ENCODE measurements at places on chromosomes 6 and 20.

DNA sequence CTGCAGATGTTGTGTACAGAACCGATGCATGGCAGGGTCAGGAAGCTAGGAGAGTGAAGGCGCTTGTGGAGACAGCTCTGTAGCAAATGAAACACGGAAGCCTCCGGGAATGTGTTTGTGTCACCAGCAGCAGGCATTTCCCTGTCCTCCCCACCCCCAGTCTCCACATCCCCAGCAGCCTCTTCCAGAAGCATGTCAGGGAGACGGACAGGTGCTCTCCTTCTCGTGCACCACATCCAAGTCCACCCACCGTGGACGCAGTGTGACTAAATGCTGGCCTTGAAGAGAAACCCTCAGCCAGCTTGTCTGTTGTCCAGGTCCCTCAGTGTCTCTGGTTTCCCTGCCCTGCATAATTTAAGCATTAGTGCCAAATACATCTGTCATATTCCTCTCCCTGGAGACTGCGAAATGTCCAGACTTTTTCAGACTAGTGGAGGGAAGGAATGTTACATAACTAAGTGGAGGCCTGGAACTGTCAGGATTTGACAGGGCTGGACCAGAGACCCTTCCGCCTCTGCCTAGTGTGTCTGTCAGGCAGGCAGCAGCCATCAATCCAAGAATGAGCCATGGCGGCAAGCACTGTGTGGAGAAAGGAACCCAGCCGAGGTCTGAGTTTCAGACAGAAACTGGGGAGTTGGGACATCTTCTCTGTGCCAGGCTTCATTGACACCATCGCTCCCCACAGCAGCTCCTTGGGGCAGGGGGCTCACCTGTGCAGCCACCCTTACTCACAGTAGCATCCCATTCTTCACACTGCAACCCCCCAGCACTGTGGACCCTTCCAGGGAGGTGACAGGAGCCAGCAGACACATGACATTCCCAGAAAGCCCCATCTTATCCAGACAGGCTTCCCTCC is 26.6 kb upstream of the PI16 start:
- no peak for DNase-seq

DNA sequence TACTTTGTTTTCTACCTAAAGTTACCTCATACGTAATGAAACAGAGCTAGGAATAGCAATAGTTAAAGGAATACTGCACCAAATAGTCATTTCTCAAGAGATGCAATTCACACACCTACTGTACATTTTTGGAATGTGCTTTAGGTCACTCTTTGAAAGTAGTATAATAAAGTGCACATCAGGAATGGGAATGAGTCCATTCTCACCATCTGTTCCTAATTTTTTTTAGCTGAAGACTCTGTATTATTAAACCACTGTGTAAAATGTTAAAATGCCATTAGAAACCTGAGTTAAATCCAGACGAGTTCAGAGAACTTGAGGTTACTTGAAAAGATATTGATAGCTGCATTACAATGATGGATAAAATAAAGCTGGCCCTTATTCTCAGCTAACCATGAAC is 51.9 kb upstream of the EPHA7 start:
- DNase-seq: no peak

DNA sequence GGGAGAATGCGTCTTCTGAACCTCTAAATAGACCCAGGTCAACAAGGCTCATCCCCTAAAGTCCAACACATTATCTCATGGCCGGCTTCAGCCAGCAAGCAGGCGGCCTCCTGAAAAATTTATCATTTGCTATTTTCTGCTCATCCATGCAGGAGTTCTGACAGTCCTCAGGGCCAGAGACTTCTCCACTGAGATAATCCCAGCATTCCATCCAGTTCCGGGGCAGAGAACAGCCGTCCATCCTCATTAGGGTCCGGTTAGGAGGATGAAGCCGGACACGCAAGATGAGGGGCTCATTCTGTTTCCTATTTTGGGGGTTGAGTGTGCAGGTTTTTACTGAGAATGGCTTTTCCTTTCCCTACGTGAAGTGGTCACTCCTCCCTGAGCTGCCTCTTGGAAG is 258.1 kb downstream of the PREX1 start:
- DNase-seq: no peak

GRCh38 chr6:150266309-150266708 is 102.5 kb upstream of the IYD start:
- no peak for DNase-seq

GRCh38 chr6:121965739-121966138 is 433.7 kb upstream of the HSF2 start:
- DNase-seq: no peak

GRCh38 chr20:24762371-24762770 is 186.7 kb upstream of the CST7 start:
- no peak for DNase-seq

GRCh38 chr6:113015249-113015648 is 668.1 kb downstream of the RFPL4B start:
- no peak for DNase-seq

DNA sequence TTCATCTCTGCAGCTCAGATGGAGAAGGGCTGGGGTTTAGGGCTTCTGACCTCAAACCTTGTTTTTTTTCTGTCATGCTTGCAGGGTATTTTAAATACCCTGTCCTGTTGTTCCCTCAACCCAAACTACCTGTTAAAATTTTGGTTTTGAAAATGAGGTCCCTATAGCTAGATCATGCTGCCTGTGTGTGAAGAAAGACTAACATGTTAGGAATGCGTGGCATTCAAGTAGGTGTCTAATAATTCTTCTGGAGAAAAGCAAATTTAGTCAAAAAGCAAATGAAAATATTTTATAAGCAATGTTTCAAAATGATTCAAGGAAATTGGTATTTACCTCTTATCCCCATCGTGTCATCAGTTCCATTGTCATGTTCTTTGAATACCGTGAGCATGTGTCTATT is 77.2 kb upstream of the C20orf144 start:
- DNase-seq: no peak

- no peak for DNase-seq
Measured at GRCh38 chr20:20712004-20712473, 405 bp downstream of the RALGAPA2 start.

DNA sequence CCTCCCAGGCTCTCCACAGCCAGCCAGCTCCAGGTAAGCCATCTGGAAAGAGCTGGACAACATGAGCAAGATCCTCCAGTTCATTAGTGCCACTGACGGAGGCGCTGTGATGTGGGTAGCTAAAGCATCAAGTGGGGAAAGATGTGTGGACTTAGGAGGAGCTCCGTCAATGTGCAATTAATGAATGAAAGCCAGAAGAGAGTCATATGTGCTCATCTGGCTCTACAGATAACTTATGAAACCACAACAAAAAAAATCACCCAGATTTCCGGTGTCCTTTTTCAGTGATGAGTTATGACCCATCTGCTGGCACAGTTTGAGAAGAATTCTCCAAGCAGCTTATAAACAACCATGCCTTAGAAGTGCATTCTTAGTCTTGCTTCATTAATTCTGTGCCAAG is 311.7 kb upstream of the PLCB4 start:
- no peak for DNase-seq

DNA sequence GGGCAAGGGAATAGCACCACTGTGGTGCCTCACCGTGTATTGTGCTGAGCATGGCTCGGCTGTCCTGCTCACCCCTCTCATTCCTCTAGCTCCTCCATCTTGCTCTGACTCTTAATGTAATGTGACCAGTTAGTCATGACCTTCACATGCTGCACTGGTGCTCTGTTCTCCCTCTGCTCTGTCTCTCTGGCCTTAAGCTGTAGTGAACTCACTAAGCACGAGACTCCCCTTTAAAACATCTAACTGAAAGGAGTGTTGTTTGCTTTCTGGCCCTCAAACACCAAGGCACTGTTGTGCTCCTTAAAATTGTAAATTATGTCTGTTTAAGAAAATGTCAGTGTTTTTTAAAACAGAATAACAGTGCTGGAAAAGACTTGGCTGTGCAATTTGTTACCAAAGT is 140.4 kb downstream of the HDGFL1 start:
- no peak for DNase-seq

DNA sequence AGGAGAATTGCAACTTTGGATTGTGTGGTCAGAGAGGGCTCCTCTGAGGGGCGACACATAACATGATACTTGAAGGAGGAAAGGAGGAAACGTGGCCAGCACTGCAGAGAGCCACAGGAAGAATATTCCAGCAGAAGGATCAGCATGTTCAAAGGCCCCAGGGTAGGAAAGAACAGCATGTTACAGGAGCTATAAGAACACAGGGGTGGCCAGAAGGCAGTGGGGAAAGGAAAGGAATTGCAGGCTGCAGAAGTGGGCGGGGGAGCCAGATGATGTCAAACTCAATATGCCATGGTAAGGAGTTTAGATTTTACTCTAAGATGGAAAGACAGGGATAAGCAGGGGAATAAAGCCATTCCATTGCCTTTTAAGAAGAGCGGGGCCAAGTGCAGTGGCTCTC is 30.7 kb downstream of the MGME1 start:
- no peak for DNase-seq

GRCh38 chr6:90144928-90145555 is 151.6 kb downstream of the BACH2 start:
- DNase-seq: no peak

DNA sequence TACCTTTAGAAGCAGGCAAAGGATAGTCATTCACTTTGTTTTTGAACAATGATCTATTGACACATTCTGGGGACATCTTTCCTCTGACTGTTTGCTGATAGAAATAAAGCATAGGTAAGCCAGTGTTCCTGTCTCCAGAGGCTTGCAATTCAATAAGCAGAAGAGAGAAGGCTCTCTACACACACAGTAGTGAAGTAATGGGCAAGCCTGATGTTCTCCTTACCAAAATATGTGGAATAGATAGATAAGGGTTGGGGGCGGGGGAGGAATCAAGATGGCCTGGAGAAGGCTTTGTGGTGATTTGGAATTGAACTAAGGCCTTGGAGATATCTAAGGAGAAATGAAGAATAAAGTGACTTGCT is 27.3 kb downstream of the PAQR8 start:
- DNase-seq: no peak

- DNase-seq: no peak
Measured at GRCh38 chr6:15412767-15413166, 166.9 kb downstream of the JARID2 start.

GRCh38 chr6:159830501-159831372 is 30.7 kb downstream of the PNLDC1 start:
- no peak for DNase-seq

DNA sequence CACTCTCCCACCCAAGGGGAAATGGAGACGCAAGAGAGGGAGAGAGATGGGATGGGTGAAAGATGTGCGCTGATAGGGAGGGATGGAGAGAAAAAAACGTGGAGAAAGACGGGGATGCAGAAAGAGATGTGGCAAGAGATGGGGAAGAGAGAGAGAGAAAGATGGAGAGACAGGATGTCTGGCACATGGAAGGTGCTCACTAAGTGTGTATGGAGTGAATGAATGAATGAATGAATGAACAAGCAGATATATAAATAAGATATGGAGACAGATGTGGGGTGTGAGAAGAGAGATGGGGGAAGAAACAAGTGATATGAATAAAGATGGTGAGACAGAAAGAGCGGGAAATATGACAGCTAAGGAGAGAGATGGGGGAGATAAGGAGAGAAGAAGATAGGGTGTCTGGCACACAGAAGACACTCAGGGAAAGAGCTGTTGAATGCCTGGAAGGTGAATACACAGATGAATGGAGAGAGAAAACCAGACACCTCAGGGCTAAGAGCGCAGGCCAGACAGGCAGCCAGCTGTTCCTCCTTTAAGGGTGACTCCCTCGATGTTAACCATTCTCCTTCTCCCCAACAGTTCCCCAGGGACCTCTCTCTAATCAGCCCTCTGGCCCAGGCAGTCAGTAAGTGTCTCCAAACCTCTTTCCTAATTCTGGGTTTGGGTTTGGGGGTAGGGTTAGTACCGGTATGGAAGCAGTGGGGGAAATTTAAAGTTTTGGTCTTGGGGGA is 754 bp downstream of the TNF start:
- DNase-seq: no peak

- no peak for DNase-seq
Measured at GRCh38 chr6:139109558-139109957, 25.3 kb upstream of the HECA start.

GRCh38 chr6:112879920-112880413 is 532.8 kb downstream of the RFPL4B start:
- DNase-seq: no peak

DNA sequence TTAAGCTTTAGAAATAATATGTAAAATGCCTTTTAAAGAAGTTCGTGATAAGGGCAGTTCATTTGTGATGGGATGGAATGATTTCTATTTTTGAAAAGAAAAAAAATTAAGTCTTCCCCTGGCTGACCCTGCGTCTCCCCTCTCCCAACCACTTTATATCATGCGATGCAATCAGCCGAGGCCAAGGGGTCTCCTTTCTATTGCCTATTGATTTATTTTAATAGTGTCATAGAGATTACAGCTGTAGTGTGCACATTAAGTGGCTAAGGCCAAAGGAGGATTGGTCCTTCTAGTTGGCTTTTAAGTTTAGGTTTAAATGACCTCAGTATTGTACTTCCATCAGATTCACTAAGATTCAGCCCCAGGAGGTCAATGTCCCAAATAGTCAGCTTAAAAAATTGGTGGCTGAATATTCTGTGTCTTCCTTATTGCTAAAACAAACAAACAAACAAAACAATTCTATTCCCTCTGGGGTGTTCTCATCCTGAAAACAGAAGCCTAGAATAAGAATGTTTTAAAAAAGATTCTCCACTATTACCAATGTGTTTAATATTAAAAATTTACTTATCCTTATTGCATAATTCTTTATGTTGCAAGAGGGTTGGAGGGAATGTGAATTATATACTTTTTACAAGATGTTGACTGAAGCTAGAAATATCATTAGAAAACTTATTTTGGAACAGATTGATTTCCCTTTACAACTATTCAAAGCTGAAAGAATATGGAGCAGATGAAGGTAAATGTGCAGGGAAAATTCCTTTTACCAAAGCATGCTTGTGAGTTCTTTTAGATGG is 359.1 kb downstream of the SAMD5 start:
- no peak for DNase-seq

DNA sequence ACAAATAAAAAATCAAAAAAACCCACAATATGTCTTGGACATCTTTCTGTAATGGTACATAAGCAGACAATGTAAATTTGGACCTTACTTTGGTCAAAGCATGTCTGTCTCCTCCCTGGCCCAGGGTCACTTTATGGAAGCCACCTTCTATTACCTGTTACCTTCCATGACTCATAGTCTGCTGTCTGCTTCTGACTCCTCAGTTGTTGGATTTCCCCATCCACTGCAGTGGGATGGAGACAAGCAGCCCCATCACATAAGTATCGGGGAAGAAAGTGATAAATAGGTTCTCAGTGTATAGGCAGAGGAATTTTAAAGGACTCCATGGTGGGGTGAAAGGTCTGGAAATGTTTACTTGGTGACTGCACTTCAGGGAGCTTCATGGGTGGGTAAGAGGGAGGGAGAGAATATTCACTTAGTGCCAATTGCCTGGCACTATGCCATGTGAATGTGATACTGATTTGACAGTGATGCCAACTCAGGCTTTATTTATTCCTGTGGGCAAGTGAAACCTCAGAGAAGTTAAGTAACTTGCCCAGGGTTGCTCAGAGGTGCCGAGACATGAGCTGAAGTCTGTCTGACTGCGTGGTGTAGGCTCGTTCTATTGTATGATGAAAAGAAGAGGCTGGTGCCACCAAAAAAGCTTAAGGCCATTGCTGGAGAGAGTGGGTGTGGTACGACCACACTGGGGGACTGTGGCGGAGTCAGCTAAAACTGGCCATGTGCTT is 175.6 kb upstream of the RNF24 start:
- DNase-seq: no peak

GRCh38 chr6:159788753-159789376 is 537 bp downstream of the TCP1 start:
- DNase-seq: peak; percentile 53

Measured in left cardiac atrium (tissue), 4 donors.